Stimulated activated CD8-positive, alpha-beta memory T cell treated with anti-CD3 and anti-CD28 coated beads, Interleukin-7, amount 100 ng/mL, for 1 hour (primary cell): ENCODE measurements at places on chromosomes 3 and 15.

DNA sequence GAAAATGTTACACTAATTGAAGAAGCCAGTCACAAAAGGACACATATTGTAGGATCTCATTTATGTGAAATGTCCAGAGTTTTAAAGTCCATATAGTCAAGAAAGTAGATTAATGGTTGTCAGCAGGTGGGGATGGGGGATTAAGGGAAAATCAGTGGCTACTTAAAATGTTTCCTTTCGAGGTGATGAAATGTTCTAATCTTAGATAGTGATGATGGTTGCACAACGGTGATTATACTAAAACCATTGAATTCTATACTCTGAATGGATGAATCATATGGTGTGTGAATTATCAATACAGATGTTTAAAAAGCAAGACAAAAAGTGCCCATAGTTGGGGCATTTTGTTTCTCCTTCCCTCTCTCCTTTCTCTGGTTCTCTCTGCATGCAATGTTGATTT lies 164.6 kb downstream of the ATG7 start:
- no peak for DNase-seq

DNA sequence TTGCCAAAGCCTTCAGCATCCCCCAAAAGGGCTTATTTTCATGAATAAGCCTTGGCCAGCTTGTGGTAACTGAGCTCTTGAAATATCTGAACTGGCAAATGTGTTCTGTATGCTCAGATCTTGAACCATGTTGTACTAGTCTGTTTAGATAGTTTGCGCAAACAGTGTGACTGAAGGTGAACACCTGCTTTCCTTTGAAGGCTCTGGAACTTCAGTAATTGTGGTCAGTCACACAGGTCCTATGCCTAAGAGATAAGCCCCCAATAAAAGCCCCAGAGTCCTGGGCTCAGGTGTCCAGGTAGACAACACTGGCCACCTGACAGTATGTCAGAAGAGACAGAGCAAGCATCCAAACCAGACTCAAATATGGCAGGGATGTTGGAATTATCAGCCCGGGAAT lies 5.4 kb downstream of the TUBGCP5 start:
- DNase-seq = no peak

DNA sequence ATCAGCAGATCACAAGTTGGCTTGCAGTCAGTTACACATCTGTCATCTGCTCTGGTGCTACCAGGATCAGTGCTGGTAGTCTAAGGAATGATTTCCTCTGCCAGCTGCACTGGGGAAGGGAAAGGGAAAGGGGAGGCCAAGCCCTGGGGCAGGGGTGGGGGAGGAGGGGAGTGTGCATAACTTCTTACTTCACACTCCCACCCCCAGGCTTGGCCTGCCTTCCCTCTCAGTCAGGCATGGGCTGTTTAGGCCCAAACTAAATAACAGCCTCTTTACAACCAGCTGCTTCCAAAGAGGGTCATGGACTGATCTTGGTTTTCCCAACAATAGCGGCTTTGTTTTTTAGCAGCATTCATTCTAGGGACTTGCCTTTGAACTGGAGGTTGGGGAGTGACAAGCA lies 86.1 kb upstream of the PSMD6 start:
- no peak for DNase-seq

DNA sequence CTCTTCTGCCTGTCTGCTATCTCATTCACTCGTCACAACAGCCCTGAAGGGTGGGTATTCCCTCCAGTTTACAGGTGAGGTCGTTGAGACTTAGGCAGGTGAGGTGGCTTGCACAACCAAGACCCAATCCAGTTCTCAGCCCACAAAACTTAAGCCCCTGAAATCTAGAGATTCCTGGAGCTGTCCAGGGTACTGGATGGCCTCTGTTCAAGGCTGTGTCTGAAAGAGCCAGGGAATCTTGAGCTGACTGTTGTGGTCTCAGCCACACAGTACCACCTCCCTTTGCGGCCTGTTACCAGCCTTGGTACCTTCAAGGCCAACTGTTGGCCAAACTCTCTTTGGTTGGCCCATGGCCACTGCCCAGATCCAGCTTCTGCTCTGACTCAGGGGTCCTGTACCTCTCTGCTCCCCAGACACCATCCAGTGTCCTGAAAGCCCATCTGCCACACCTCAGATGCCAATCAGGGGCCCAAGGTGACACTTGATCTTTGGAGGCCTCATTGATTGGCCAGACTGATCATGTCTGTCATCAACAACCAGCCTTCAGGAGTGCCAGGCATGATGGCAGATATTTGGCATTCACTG lies 10.9 kb upstream of the FAM107A start:
- no peak for DNase-seq

DNA sequence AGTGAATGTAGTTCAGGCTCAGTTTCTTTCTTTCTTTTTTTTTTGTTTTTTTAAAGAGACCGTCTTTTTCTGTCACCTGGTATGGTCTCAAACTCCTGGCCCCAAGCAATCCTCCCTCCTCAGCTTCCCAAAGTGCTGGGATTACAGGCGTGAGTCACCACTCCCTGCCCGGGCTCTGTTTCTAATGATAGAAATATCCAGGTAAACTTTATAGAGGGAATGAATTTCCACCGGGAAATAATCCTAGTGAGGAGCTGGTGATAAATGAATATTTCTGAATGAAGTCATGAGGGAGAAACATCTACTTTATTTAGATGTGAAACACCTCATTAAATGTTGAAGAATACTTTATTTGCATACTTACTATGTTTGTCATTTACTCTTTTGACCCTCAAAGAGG lies 7.2 kb downstream of the RNF13 start:
- no peak for DNase-seq

DNA sequence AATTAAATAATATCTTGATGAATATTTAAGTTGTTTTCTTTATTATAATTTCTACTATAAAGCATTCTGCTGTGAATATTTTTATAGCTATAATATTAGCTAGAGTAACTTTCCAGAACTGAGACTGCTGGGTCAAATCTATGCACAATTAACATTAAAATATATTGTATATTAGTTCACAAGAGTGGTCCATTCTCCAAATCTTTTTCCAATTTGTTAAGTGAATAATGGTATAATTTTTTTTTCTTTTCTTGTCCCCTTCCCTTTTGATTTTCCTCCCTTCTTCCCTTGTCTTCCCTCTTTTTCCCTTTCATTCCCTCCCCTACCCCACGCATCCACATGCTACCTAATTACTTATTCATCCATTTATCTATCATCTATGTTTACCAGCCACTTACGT lies 977.5 kb downstream of the TUSC7 start:
- DNase-seq = no peak

DNA sequence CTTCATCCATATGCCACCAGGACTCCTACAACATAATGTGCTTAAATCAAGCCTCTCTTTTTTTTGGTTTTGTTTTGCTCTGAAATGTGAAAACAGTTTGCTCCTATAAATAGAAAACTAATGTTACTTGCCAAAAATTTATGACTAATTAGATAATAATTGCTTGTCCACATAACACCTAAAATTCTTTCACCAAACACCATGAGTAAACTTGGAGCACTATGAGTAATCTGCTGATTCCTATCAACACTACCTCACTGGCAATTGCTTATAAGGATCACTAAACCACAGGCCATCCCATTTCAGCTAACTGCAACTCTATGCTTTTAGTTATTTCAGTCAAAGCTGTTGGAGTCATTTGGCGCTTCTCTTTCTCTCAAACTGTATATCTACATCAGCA lies 252.7 kb downstream of the EPHA3 start:
- DNase-seq = no peak

- DNase-seq = no peak
Measured at GRCh38 chr3:25572336-25572735, 92.4 kb downstream of the TOP2B start.

GRCh38 chr3:140185375-140185774 lies 250.4 kb downstream of the CLSTN2 start:
- no peak for DNase-seq

GRCh38 chr3:24505691-24506550 lies 11.3 kb upstream of the THRB start:
- DNase-seq = no peak

DNA sequence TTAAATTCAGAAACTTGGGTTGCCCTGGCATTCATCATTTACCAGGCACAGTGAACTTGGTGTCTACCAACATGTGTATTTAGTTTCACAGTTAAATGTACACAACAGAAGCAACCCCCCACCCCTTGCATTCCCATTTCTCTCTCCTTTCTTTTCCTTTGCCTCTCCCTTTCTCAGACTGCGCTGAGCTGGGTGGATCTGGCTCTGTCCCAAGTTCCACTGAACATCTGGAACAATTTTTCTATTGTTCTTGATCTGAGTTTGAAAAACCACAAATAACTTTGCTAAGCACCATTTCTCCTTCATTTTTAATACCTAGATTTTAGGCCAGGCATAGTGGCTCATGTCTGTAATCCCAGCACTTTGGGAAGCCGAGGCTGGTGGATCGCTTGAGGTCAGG lies 242.2 kb downstream of the ABHD5 start:
- no peak for DNase-seq

GRCh38 chr3:161766331-161766730 lies 269.7 kb downstream of the OTOL1 start:
- no peak for DNase-seq

DNA sequence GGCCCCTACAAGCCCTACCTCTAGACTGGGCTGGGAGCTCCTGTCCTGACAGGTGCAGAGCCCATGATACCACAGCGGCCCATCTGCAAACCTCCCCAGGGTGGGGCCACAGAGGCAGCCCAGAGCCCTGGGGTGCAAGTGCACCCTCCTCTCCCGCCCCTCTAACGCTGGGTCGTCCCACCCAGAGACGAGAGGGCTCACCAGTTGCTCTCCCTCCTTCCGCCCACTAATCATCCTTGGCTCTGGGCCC lies 742 bp downstream of the TNK2 start:
- DNase-seq = no peak

DNA sequence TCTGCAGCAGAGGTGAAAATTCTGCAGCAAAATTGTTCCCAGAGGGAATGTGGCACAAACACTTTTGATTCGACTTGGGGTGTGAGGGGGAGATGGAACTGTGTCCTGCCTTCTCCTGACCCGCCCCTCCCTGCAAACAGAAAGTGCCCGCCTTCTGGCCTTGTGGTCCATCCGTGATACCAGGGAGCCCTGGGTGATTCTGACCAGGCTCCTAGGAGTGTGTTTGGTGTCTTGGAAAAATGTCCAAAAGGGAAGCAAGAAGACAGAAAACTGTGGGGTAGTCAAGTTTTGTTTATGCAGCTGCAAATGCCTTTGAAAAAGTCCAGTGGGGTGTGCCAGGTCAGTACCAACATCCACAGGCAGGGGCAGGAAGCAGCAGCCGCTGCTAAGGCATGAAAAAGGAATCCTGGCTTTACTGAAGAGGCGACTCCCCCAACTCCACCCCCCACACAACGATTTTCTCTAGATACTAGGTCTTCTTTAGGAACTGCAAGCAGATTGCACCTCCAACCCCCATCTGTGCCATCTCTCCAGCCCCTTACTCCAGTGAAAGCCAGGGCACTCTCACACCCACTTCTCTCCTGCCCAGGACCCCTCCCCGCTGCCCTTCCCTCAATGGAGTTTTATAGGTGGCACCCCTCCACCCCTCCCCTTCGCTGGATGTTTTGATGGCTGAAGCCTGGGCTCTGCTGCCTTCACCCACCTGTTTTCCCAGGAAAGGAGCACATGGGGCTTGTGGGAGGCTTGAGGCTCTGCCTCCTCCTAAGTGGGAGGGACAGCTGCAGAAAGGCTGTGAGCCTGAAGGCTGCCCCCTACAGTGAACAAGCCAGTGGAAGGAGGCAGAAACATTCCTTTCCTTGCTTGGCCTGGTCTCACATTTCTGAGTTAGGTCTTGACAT lies 82.4 kb upstream of the HERC1 start:
- DNase-seq = no peak

DNA sequence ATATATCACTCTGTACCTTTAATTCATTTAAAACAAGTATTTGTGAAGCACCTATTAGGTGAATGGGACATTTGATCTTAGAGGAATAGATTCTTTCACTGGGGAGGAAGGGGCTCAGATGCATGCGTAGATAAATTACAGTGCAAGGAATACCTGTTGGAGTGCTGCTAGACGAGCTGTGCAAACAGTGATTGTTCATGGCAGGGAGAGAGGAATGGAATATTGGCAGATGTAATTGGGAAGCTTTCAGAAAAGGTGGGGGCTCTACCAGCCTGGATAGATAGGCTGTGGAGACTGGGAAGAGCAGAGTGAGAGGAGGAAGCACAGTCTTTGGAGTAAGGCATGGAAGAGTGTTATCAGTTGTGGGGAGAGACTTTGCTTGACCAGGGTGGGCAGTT lies 116.8 kb downstream of the AKAP13 start:
- no peak for DNase-seq

DNA sequence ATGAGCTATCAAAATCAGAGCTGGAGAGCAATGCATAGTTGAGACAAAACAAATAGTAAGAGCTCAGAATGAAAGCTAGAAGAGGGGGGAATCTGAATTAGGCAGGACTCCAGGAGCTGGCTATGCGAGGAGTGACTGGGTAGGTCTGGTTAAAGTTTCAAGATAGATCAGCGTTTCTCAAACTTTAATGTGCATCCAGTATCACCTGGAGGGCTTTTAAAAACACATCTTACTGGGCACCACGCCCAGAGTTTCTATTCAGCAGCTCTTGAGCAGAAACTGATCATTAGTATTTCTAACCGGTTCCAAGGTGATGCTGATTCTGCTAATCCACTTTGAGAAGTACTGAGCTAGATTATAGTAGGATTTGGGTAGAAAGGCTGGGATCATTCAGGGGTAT lies 96.2 kb upstream of the ACP3 start:
- no peak for DNase-seq

GRCh38 chr3:158672215-158673176 lies at the start of gene LXN:
LXN (minus strand) TSS chr3:158672648; CDS start chr3:158672478, 170 bp downstream.
- peak; percentile 53 for DNase-seq

DNA sequence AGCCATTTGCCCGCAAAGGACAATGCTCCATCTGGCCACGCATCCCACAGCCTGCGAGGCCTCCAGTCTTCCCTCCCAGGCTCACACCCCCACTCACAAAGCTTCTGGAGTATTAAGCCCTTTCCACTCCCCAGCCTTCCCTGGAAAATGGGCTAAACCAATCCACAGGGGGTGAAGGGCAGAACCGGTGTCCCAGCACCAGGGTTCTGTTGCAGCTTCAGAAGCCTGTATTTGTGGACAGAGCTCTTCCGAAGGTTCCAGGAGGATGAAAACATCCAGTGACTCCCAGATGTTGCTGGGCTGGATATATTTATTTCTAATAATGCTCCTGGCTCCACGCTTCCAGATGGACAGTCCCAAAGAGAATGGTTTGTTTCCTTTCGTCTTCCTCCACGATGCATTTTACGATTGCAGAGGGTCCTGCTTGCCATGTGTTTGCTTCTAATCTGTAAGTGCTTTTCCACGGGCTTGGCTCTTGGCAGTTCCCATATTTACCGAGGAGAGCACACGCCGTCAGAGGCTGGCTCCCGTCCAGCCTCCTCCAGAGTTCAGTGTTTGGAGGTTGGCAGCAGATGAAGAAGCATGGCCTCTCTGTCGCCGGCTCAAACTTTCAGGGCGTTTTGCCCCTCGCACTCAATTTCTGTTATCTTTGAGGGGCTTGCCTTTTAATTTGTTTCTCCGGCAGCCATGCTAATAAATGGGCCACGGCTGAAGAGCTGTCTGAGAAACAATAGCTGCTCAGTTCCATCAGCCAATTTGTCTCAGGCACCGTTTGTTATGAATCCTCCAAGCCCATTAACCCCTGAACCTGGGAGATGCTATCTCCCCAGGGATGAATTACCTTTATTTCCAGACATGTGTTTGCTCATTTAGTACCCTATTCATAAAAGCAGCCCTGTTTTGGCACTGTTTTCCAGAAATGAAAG lies 367.9 kb upstream of the PROK2 start:
- DNase-seq = no peak
